NCI-H446 (cell line): ENCODE measurements at places on chromosomes 3 and 15.

DNA sequence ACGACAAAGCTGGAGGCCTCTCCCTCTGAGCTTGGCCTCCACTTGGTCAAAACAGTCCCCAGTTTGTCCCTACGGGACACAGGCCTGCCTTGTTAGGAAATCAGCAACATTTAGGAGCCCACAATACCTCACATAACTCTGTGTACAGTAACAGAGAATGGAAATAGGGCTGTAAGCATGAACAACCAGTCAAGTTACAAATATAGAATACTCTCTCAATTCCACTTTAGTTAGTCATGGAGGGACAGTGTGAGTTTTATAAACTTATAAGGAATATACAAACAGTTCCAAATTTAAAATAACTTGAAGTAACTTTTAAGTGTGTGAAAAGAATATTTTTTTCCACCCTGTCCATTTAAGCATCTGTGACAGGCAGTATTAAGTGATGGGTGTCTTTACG, 129.4 kb downstream of the PGPEP1L start:
- DNase-seq, result no peak

- DNase-seq, result no peak
These were observed 9.8 kb downstream of the PLA2G4E start for GRCh38 chr15:42011074-42011473.

- DNase-seq, result no peak
These were observed 48.8 kb downstream of the TIPARP start for GRCh38 chr3:156723182-156723619.

GRCh38 chr15:97567411-97567810, 393.1 kb upstream of the ARRDC4 start:
- no peak for DNase-seq

- DNase-seq, result peak; percentile 80
These were observed 9.3 kb downstream of the GALNT15 start for GRCh38 chr3:16183601-16184270.

GRCh38 chr3:171088964-171089754, 62.6 kb upstream of the SLC2A2 start:
- DNase-seq, result peak; percentile 61

GRCh38 chr15:89785064-89785773, 9.1 kb downstream of the MESP2 start:
- DNase-seq, result no peak

DNA sequence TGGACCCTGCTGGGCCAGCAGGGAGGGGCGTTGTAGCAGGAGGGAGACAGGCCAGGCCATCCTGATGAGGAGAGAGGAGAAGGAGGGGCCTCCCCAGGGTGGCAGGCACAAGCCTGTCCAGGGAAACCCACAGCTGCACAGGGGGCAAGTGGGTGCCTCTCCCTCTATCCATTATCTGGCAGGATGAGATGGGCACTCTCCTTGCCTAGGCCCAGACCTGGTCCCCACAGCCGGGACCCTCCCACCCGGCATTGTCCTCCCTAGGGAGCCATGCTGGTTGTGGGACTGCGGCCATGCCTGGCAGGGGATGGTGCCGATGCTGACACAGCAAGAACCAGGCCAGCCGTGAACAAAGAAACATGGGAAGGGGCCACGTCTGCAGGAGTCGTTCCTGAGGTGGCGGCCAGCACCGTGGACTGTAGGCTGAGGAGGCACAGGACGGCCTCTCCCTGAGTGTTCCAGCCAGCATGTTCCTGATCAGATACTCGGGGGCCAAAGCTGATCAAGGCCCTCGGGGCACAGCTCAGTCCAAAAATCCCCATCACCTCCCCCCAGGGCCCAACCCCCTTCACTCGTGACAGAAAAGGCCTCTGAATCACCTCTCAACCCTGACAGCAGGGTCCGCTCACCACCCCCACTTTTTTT, 19.2 kb upstream of the CYP11A1 start:
- DNase-seq, result no peak

DNA sequence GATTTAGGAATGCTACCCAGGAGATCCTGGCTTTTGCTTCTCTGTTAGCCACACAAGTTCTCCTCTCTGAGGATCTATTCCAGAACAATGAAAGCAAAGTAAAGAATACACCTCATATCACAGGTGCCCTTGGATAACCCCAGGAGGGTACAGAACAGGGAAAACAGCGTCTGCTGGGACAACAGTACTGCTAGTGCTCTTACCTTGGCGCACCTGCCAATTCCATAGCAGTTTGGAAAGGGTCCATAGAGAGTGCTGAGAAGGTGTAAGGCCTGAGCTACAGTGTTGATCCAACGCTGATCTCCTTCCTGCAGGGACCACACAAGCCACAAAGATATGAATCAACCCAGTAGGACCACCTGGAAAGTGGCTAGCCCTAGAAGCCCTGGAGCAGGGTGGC, 12.9 kb upstream of the PRC1 start:
- DNase-seq, result no peak

GRCh38 chr3:23533996-23534395, 271.8 kb upstream of the UBE2E1 start:
- DNase-seq, result no peak
